ENCODE measurements at places on chromosomes 6 and 20.

GRCh38 chr6:3568396-3569082, 111.7 kb upstream of the SLC22A23 start:
- DNase-seq, result no peak

- peak; percentile 25 for DNase-seq
Measured at GRCh38 chr20:38831995-38832620, 26.6 kb downstream of the PPP1R16B start.

- DNase-seq, result no peak
Measured at GRCh38 chr6:78875505-78875904, 8.2 kb downstream of the IRAK1BP1 start.

DNA sequence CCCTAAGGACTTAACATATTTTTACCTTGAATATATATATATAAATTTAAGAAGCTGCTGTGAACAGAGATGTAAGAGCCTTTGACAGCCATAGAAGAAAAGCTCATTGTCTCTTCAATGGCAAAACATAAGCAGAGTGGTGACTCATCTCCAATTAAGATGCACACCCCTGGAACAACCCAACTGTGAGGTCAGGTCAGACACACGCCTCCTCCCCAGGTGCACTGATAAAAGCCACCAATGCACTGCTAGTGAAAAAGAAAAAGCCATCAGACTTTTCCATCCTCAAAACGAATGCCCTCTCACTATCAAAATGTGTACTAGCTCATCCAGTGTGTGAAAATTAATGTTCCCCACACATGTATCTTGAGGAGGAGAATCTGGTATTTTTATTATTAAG, 100.1 kb downstream of the SMLR1 start:
- no peak for DNase-seq

- no peak for DNase-seq
Measured at GRCh38 chr6:135576055-135576454, 78.5 kb upstream of the AHI1 start.
